Epithelial cell of proximal tubule (primary cell): ENCODE measurements at places on chromosomes 2 and 18. TPM values are rescaled to one million over a fixed set of nuclear protein-coding genes. Genes with fewer than 3 reads are reported as not detected.

Gene KANSL1L
- 3.5 and 5.6 TPM in 2 replicates for total RNA-seq

Gene RUFY4
- not detected in 2 replicates for total RNA-seq

Gene SLC9A4
- 0.36 and 0.40 TPM in 2 replicates for total RNA-seq

Gene ALPI
- total RNA-seq, result not detected in 2 replicates

Gene DYSF
- 6.3 and 8.2 TPM in 2 replicates for total RNA-seq
